ENCODE measurements at places on chromosomes 12 and 14.

DNA sequence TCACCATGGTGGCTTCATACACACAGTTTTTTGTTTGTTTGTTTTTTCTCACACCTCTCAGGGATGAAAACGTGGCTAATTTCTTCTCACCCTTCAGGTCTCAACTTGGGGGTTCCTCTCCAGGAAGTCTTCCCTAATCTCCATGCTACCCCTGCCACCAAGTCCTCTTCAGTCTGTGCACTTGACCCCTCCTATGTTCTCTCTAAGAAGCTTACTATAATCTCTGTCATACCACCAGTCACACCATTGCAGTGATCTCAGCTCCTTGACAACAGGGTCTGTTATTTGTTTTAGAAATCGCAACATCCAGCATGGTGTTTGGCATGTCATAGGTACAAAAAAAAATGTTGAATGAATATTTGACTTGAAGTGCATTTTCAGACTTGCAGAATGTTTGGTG is 83.4 kb downstream of the PRORP start:
- DNase-seq = no peak

GRCh38 chr14:88005978-88006851 is 1.3 kb downstream of the GPR65 start:
- DNase-seq = peak; percentile 62

DNA sequence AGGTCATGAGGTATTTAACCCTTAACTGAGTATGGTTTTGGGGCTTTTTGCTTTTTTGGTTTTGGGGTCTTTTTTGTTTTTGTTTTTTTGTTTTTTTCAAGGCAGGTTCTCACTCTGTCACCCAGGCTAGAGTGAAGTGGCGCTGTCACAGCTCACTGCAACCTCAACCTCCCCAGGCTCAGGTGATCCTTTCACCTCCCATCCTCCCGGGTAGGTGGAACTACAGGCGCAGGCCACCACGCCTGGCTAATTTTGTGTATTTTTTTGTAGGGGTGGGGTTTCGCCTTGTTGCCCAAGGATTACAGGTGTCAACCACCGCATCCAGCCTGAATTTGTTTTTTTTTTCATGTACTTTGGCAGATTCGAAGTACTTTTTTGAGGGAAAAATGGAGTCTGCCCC is 19.9 kb downstream of the RAP1B start:
- no peak for DNase-seq

- DNase-seq = no peak
These were observed 38.7 kb upstream of the NOVA1 start for GRCh38 chr14:26636561-26636960.

GRCh38 chr14:54840798-54841197 is 61.8 kb downstream of the GCH1 start:
- DNase-seq = no peak

DNA sequence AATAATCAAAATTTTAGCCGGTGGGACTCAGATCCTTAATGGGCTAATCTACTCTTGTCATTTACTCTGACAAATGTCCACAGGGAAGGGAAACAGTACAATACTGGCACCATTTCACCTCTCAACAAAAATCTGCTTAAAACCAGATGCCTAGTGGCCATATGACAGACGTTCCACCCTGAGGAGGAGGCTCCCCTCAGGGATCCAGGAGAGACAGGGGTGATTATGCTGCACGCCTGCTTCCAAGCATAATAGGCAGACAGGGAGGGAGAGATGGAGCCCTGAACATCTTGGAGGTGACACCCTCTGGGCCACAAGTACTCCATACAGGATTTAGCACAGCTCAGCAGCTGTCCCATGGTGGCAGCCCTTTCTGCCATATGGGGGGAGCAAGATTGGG is 24.8 kb upstream of the AKAP6 start:
- no peak for DNase-seq

DNA sequence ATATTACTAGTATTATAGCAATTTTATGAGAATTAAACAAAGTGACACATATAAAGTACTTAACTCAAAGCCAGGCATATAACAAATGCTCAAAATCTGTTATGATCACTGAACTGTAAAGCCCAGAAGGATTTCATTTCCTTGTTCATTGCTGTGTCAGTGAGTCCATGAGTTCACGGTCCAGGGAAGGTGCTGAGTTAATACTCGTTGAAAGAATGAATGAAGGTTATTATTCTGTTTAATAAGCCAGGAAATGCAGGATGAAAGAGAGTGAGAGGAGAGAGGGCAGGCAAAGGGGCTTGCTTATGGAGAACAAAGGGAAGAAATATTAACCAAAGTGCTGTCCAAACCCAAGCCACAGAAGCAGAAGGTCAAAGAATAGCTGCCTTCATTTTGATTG is 40.2 kb upstream of the NT5DC3 start:
- no peak for DNase-seq

DNA sequence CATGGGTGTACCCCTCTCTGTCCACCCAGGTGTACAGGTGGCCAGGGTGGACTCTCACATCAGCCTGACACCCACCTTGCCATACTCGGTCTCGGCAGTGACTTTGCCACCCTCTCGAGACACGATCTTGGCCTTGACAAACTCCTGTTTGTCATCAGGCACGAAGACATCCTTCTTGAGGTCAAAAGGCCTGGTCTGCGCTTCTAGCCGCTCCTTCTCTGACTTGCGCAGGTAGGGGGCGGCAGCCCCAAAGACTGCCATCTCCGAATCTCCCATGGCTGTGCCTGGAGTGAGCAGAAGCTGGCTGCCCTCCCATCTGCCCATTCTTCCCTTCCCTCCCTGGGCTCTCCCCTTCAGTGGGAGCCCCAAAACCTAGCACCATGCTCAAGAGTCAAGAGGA is 2.0 kb downstream of the MYH7 start:
- no peak for DNase-seq

- no peak for DNase-seq
These were observed 120.1 kb downstream of the LMNTD1 start for GRCh38 chr12:25433024-25433423.
